SHP77 (cell line): ENCODE measurements at places on chromosomes 3 and 15.

DNA sequence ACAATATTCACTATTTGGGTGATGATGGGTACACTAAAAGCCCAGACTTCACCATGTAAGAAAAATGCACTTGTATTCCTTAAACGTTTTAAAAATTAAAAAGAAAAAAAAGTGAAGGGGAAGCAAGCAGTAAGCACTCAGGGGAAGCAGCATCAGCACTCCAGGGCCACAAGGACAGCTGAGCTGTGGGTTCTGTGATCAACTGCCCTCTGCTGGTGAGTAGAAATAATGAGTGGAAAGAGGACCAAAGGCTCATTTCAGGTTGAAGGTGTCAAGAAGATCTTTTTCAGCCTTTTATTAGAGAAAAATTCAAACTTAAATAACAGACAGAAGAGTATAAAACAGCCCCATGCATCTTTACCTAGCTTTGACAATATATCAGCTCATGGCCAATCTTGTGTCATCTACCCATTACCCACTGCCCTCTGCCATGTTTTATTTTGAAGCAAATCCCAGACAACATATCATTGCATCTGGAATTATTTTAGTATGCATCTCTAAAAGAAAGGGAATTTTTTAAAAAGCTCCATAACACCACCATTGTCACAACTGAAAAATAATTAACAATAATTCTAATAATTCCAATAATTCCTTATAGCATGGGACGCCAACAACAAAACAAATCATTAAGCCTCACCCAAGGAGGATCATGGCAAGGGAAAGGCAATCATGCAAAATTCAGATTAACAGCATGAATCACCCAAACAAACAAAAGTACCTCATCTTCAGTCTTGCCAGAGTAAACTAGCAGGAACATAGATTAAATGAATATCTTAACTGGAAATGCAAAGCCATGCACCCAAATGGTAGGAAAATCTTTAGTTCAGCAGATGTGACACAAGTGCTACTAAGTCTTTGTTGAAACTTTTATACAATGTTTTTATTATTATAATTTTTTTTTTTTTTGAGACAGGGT lies 42.5 kb downstream of the TAMM41 start:
- peak; percentile 35 for DNase-seq

- no peak for DNase-seq
Measured at GRCh38 chr15:101050623-101051290, 131.6 kb downstream of the LRRK1 start.

- peak; percentile 83 for DNase-seq
Measured at GRCh38 chr3:177610686-177611633, 413.7 kb upstream of the TBL1XR1 start.

GRCh38 chr15:45205192-45205591 lies 17.4 kb upstream of the SHF start:
- peak; percentile 52 for DNase-seq

- no peak for DNase-seq
Measured at GRCh38 chr3:142098964-142099363, 50.4 kb downstream of the TFDP2 start.

DNA sequence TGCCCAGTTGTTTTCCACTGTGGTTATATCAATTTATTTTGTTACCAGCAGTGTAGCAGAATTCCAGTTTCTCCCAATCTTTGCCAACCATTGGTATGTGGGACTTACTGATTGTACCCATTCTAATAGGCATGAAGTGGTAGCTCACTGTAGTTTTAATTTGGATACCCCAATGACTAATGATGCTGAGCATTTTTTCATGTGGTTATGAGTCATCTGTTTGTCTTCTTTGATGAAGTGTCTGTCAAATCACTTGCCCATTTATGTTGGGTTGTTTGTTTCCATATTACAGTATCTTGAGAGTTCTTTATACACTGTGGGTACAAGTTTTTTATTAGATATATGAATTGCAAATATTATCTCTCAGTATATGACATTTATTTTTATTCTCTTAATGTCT lies 644.3 kb downstream of the NR2F2 start:
- DNase-seq, result no peak

GRCh38 chr3:107430996-107431245 lies 53.7 kb downstream of the CCDC54 start:
- peak; percentile 57 for DNase-seq

DNA sequence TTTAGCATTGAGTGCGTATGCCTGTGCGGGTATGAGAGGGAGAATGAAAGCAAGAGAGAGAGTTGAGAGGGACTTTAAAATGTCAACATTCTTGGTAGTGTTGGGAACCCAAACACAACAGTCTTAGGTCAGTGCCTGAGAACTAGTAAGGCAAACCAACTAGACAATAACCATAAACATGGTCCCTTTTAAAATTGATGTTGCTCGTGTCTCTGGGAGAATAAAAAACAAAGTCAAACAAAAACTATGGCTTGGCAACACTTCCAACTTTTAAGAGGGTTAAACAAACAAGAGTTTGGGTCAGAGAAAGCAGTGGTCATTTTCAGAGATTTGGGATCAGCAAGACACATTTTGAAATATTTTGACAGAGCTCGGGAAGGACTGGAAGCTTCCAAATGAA lies 146.7 kb upstream of the THBS1 start:
- DNase-seq, result no peak

- peak; percentile 79 for DNase-seq
Measured at GRCh38 chr15:91032919-91033803, 10.8 kb upstream of the VPS33B start.

- peak; percentile 88 for DNase-seq
Measured at GRCh38 chr15:39171944-39172368, 408.9 kb upstream of the THBS1 start.

GRCh38 chr3:87225659-87226058 lies 1.4 kb upstream of the CHMP2B start:
- no peak for DNase-seq

DNA sequence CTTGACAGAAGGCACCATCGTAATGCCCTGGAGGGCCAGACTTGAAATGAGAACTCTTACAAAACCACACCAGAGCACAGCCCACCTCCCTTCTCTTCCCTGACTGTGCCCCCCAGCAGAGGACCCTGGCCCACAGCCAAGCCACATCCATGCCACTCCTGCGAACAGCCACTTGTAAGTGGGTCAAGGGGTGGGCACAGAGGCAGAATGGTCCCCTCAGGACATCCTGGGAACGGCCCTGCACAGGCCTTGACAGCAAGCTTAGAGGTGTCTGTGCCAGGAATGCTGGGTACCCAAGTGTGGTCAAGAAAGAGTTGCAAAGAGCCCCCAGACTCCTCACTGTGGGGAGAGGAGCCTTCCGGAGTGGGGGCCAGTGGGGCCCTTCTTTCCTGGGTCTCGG lies 33.3 kb downstream of the HCN4 start:
- no peak for DNase-seq

DNA sequence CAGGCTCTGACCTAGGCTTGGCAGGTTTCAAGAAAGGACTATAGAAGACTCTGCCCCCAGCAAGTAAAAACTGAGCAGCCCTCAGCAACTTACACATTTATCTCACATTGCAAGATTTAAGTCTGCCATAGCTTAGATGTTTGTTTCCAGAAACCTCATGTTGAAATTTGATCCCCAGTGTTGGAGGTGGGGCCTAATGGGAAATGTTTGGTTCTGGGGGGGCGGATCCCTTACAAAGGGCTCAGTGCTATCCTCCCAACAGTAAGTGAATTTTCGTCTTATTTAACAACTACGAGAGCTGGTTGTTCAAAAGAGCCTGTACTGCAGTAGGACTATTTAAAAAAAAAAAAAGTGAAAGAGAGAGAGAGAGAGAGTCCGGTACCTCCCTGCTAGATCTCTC lies 125.2 kb upstream of the PROK2 start:
- no peak for DNase-seq

DNA sequence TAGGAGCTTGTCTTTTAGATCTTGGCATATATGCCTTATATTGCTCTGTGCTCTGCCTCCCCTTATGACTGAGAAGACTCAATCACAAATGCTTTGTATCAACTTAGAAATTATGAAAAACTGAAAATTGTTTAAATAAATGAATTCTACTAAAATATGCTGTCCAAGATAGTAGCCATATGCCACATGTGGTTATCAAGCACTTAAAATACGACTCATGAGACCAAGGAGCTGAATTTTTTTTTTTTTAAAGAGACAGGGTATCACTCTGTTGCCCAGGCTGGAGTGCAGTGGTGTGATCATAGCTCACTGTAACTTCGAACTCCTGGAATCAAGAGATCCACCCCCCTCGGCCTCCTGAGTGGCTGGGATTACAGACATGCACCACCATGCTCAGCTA lies 118.3 kb downstream of the RFTN1 start:
- no peak for DNase-seq

DNA sequence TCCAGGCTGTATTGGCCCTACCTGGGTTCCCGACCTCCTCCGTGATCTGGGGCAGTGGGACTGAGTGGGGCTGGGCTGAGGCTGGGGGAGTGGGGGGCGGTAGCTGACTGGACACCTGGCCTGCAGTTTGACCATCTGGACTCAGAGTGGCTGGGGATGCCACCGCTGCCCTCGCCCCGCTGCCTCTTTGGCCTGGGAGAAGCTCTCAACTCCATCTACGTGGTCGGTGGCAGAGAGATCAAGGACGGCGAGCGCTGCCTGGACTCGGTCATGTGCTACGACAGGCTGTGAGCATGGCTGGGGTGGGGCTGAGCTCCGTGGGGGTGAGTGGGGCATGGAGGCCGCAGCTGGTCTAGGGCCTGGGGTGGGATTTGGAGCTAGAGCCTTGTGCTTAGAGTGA lies 2.7 kb downstream of the KLHL40 start:
- no peak for DNase-seq

GRCh38 chr3:46093966-46094365 lies 66.7 kb upstream of the XCR1 start:
- no peak for DNase-seq

GRCh38 chr3:194395778-194396538 lies 3.1 kb downstream of the GP5 start:
- no peak for DNase-seq

GRCh38 chr3:145754605-145755289 lies 406.2 kb downstream of the PLOD2 start:
- no peak for DNase-seq

- DNase-seq, result peak; percentile 90
Measured at GRCh38 chr3:182092662-182093262, 381.0 kb downstream of the SOX2 start.

GRCh38 chr3:138188013-138188730 lies 1.1 kb downstream of the ARMC8 start:
- DNase-seq, result no peak
